ENCODE measurements at places on chromosomes 1 and 21.

DNA sequence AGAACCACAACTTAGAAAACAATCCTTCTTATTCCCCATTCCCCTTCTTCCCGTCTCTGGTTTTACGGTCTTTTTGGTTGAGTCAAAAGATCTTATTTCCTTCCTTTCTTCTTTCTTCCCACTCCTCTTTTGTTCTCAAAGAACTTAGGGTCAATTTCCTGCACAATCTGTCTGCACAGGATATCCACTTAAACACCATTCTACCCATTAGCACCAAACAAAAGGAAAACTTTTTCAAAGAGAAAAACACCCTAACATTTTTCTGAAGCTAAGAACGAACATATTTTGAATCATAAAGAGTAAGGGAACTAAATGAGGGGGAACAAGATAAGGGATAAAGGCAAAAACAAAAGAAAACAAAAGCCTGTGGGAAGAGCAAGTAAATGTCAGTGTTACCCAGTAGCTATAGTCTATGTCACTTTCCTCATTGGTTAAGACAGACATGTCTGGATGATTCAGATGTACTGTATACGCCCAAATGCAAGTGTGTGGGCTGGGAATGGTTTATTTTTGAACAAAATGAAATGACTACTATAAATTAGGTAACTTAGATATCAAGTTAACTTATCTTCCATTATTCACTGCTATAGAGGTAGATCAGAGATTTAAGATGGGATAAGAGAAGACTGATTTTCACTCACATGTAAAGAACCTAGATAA, 59.9 kb downstream of the TOR3A start:
- no peak for DNase-seq

GRCh38 chr1:23980728-23981070, 572 bp upstream of the SRSF10 start:
- peak; percentile 49 for DNase-seq

- no peak for DNase-seq
These were observed 330.0 kb upstream of the PLD5 start for GRCh38 chr1:242854466-242854865.

DNA sequence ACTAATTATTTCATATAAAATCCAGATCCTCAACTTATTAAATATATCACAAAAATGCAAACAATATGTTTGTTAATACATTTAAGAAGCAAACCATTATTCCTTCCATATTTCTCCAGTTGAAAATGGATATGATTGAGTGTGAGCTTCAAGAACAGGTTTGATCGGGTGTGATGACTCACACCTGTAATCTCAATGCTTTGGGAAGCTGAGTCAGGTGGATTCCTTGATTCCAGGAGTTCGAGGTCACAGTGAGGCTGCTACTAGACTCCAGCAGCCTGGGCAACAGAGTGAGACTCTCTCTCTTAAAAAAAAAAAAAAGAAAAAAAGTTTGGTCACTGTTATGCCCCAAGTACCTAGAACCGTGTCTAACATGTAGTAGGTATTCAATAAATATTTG, 42.9 kb upstream of the RRP15 start:
- no peak for DNase-seq

GRCh38 chr1:156266051-156266450, 16.6 kb downstream of the SMG5 start:
- no peak for DNase-seq

DNA sequence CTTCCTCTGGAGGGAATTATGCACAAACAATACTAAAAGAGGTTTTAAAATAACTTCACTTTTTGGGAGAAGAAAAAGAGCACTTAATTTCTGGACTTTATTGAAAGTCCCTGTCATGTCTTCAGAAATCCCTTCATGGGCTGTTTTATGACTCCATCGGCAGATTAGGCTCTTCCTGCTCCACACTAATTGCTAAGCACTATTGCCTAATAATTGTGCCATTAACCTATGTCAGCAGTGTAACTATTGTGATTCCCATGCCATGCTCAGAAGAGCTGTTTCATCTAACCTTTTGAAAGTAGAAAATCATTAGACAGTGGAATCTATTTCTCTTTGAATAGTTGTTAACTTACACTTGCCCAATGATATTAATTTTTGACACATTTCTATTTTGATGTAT, 489.3 kb upstream of the RUNX1 start:
- DNase-seq, result no peak

DNA sequence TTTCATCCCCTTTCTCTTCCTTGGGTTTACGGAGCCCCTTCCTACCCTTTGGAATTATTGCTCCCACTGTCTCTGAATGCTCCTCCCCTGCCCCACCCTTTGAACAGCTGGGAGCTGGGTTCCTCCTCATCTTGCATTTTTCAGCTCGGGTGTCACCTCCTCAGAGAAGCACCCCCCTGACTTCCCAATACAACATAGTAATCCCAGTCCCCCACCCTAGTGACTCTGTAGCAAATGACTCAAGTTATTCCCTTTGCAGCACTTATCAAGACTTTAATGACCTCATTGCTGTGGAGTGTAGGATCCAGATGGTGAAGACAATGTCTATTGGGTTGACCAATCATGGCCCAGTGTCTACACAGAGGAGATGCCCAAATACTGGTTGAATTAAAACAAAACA, 8.9 kb upstream of the VWA5B1 start:
- DNase-seq, result no peak

GRCh38 chr21:37821786-37822450, 94.3 kb downstream of the KCNJ6 start:
- no peak for DNase-seq

- DNase-seq, result no peak
These were observed 65.3 kb downstream of the SELENOF start for GRCh38 chr1:86848654-86849053.

DNA sequence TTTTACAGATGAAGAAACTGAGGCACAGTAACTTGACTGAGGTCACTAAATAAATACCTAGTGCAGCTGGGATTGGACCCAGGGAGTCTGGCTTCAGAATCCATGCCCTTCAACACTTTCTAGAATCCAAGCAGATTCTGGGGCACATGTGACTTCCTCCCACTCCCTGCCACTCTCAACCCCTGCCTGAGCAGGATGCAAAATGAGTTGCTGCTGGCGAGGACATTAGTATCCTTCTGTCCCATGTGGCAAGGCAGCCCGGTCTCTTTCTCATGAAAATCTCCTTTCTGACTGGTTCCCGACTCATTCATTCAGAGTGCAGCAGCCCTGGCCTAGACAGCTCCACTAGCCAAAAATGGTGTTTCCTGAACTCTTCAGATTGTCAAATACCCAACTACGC, 28.4 kb downstream of the TNNT2 start:
- DNase-seq, result no peak

DNA sequence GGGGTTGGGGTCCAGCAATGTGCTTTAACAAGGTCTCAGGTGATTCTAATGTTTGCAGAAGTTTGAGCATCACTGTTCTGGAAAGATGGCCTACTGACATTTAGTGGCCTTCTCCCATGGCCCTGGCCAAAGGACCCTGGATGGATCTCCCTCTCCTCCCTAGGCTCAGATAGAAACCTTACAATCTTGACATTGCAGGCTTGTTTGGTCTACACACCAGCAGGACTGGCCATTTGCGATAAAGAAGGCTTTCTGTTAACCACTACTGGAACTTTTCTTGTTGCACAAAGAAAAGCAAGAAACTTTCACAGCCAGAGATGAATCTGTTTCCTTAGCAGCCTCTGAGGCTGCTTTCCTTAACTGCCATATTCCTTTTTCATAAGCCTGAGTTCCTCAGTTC, 6.2 kb downstream of the DNALI1 start:
- no peak for DNase-seq

DNA sequence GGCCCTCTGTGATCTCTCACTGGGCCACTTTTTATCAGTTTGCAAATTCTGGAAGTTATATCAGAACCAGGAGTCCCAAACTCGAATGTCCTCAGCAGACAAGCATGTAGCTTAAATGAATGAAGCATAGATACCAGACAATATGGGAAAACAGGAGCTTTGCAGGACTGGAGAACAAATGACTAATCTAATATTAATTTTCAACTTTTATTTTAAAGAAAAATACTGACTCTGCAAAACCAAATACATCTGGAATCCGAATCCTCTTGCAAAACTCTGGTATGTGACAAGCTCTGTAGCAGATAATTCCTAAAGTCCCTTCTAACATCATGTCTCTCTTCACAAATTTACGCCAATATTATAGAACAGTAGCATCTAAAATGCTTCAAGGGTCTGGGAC, 427.4 kb downstream of the TTLL7 start:
- DNase-seq, result no peak

- no peak for DNase-seq
These were observed 50.2 kb downstream of the C21orf91 start for GRCh38 chr21:17768840-17769446.

DNA sequence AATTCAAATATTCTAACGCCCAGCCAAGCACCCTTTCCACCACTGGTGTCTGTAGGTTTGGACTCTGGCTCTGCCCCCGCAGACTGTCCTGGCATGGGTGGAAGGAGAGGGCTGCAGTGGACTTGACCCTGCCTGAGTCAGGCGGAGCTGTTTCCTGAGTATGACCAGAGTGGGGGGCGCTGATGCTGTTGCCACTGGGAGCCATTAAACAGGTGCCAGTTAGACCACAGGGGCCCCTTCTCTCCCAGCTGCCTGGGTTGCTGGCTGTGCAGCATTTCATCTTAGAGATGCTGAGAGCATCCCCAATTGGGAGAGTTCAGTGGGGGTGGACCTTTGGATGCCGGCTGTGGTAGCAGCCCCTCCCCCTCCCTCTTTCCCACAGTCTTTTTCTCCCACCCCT, 539.5 kb downstream of the MATN1 start:
- DNase-seq, result no peak

GRCh38 chr1:8740034-8740449, 77.4 kb downstream of the RERE start:
- DNase-seq, result no peak

- no peak for DNase-seq
These were observed 57.8 kb upstream of the COL6A2 start for GRCh38 chr21:46039891-46040660.

DNA sequence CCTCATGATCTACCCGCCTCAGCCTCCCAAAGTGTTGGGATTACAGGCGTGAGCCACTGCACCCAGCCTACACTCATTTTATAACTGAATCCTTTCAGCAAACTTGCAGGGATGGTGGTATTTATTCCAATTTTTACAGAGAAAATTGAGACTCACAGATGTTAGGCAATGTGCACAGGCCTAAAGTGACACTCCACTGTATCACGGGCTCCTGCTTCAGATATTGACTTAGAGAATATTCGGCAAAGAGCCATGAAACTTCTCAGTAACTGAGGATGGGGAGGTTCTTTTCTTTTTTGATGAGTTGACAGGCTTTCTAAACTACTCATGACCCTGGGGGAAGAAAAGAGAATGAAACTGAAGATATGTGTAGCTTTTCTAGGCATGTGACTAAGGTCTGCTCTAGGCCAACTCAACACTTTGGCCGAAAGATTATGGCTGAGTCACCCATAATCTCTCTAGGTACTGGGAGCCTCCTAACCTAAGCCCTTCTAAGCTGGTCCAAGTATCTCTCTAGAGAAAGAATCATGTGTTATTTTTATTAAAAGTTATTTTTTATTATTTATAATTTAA, 19.9 kb upstream of the PTCH2 start:
- no peak for DNase-seq

GRCh38 chr1:204070895-204071294, 2.0 kb upstream of the SOX13 start:
- DNase-seq, result no peak

DNA sequence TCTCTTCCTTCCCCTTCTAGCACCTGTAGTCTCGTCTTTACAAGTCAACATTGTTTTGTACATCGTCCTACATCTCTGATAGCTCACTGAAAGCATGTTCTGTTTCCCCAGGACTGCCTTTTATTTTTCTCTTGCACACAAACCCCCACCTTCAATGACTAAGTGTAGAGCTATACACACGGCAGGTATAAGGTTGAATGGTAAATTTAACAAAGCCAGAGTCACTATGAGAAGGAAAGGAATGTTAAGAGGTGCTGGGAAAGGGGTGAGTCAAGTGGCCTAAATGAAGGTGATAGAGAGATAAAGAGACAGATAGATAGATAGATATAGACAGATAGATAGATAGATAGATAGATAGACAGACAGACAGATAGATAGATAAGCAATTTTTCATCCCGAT, 134.3 kb upstream of the ATP1B1 start:
- no peak for DNase-seq

DNA sequence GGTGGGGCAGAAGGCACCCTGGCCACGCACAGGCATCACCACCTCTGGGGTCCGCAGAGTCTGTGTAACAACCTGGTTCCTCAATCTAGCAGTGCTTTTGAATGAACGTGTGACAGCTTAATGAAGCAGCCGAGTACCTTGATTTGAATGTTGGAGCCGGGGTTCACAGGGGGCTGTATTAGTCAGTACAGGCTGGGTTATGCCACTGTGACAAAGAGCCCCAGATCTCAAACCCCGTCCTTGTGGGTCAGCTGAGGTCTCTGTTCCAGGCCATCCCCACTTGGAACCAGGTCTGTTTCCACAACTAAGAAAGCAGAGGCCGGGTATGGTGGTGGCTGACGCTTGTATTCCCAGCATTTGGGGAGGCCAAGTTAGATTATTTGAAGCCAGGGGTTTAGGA, 10.5 kb downstream of the TMEM240 start:
- DNase-seq, result no peak

- no peak for DNase-seq
These were observed 115.8 kb downstream of the C1orf94 start for GRCh38 chr1:34292472-34292871.

DNA sequence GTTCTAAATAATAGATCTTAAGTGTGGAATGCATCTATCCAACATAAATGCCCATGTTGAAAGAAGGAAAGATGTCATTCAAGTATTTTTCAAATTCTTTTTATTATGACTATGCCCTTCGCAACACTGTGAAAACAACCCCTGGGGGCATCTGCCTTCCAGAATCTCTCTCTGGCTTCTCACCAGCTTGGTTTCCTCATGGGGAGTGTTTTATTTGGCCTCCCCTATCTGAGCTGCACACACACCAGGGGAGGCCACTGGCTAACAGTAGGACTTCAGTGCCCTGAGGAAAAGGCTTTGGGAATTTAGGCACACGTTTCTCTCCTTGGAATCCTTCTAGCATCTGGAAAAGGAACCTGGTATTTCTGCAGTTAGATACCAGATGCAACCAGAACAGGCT, 130.6 kb downstream of the EDEM3 start:
- no peak for DNase-seq

- no peak for DNase-seq
These were observed 29.1 kb upstream of the GRHL3 start for GRCh38 chr1:24289937-24290595.

- no peak for DNase-seq
These were observed 90.3 kb downstream of the LYST start for GRCh38 chr1:235776396-235776795.

- DNase-seq, result no peak
These were observed 77.0 kb downstream of the RWDD3 start for GRCh38 chr1:95311014-95311413.

DNA sequence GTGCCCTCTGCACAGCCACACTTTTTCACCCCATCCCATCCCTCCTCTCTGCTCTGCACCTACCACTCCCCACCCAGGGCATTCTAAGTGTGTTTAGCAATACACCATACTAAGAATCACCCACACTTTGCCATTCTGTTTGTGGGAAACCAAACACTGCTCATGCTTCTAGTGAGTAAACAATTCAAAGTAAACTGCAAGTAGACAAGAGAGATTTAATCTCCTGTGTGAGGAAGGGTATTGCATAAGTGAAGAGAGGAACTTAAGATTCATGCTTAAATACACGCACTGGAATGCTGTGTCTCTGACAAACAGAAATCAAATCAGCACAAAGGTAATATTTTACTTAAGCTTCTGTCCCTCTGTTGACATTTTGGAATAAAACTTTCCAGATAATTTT, 4.8 kb upstream of the EDARADD start:
- no peak for DNase-seq

Data from activated CD8-positive, alpha-beta memory T cell treated with anti-CD3 and anti-CD28 coated beads for 48 hours (primary cell).